ENCODE measurements at places on chromosomes 2 and 18. TPM values are rescaled to one million over a fixed set of nuclear protein-coding genes. Genes with fewer than 3 reads are reported as not detected.

- no peak for DNase-seq
Measured at GRCh38 chr2:166410828-166411472, 35.2 kb upstream of the SCN9A start.

DNA sequence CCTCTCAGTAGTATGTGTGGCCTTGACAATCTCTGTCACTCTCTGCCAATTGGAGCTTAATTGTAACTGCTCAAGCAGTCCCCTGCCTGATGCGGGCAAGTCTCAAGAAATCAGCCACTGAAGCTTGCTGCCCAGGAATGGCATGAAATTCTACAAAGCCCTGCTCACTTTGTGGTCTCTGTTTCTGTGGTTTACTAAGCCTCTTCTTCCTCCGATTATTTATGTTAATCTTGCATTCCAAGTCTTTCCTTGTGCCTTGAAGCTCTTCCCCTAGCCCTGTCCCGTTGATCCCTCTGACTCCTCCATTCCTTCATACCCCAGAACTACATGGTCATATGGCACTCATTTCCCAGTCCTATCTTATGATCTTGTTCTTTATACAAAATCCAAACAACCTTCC, 489.3 kb upstream of the CHST9 start:
- no peak for DNase-seq

GRCh38 chr2:160783474-160783873, 289.9 kb upstream of the RBMS1 start:
- no peak for DNase-seq

- DNase-seq: no peak
Measured at GRCh38 chr2:191625016-191625415, 52.9 kb upstream of the NABP1 start.

GRCh38 chr2:64939332-64939917, 49.8 kb upstream of the SLC1A4 start:
- no peak for DNase-seq

- no peak for DNase-seq
Measured at GRCh38 chr2:119049968-119050704, 108.1 kb downstream of the MARCO start.

DNA sequence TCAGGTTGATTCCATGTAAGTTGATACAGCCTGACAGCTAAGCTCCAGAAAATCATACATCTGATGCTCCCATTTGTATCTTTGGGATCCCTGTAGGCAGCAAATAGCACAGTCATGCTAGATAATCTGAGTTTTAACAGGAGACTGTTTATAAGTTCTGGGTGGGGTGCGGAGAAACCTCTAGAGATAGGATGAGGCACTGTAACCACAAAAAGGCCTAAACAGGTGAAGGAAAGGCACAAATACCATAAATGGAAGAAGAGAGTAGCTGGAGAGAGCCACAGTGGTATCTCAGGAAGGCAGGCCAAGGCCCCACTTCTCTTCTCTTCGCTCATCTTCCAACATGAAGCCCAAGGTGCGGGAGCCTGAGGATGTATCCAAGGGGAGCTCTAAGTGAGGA, 18.1 kb upstream of the B4GALT6 start:
- no peak for DNase-seq

DNA sequence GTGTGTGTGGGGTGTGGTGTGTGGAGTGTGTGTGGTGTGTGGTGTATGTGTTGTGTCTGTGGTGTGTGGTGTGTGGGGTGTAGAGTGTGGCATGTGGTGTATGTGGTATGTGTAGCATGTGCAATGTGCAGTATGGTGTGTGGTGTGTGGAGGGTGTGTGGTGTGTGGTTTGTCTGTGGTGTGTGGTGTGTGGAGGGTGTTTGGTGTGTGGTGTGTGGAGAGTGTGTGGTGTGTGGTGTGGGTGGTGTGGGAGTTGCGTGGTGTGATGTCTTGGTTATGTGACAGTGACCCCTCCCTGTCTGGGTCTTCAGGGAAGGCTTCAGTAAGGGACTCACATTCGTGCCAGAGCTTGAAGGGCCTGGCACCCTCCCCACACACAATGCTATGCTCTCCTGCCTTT, 718.2 kb upstream of the SOX11 start:
- no peak for DNase-seq

- no peak for DNase-seq
Measured at GRCh38 chr2:235614900-235615712, 121.3 kb downstream of the AGAP1 start.

GRCh38 chr18:23716966-23717365, 27.7 kb downstream of the LAMA3 start:
- no peak for DNase-seq

DNA sequence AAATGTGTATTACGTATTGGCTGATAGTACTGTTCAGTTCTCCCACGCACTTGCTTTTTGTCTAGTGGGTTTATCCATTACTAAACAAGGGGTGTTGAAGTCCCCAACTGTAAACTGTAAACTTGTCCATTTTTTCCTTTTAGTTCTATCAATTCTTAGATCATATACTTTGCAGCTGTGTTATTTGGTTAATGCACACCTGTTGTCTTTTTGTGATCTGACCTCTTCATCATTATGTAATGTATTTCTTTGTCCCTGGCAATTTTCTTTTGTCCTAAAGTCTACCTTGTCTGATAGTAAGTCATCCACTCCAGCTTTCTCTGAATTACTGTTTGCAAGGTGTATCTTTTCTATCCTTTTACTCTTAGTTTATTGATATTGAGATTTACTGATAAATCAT, 21.9 kb downstream of the MCEE start:
- DNase-seq: no peak

DNA sequence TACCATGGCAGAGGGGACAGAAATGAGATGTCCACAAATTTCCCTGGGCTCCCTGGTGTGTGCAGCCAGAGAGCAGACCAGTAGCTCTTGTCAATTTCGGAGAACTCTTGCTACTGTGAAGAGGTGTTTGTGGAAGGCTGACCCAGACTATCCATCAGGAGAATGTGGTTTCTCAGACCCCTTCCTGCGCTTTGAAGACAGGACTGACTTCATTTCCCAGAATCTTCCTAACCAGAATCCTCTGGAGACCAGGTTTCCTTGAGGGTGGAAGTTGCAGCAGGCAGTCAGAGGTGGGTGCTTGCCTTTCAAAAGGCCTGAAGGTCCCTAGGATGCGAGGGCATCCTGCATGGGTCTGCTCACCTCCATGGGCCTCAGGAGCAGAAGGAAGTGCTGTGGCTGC, 121.9 kb downstream of the LAMA3 start:
- no peak for DNase-seq

DNA sequence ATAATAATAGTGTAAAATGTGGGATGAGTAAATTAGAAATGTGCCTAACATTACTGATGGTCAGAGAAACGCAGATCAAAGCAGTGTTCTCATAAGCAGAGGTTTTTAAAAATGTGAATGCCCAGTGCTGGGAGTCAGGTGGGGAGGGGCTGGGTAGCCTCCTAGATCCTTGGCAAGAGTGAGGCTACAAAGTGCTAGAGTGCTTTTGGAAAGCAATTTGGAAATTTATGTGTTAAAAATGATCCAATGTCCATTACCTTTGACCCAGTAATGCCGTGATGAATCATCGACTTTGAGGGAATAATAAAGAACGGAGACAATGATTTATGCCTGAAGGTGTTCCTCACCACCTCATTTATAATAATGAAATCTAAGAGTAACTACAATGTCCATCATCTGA, 44.9 kb upstream of the TWIST2 start:
- DNase-seq: no peak

DNA sequence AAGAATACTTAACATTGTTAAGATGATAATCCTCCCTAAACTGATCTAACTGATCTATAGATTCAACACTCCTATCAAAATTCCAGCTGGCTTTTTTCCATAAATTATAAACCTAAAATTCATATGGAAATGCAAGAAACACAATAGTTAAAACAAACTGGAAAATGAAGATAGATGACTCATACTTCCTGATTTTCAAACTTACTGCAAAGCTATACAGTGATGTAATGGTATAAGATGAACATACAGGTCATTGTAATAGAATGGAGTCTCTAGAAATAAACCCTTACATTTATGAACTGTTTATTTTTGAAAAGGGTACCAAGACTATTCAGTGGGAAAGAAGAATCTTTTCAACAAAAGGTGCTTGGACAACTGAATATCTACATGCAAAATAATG, 32.3 kb downstream of the UBXN4 start:
- no peak for DNase-seq

DNA sequence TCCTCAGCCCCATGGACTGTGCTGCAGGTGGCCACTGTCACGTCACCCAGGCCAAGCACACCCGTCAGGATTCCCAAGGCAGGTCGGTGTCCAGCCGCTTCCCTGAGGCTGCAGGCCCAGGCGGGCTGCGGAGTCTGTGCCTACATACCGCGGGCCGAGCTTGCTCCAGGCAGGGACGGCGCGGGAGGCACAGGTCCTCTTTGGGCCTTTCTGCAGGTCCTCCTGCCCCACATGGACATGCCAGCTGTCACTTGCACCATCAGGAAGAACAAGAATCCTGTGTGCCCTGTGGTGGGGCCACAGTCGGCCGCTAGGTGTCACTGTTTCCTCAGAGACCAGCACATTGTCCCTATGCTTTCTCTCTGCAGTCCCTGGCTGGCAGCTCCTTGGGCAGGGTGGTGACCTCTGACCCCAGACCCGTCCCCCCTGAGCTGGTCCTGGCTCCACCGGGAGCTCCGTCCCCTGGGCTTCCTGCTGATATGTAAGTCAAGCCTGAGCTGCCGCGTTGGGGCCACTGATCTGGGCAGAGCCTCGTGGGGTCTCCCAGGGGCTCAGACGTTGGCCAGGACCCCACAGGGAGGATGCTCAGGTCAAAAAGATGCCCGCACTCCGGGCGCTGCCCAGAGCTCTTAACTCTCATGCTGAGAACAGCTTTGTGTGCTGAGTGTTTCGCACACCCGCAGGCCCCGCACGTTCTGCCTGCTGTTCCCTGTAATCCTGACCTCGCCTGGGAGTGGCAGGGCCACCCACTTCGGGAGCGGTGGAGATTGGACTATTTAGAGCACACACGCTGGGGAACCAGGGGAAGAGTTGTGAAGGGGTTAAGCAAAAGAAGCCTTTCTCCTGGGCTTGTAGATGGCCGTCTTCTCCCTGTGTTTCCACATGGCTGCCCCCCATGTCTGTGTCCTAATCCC, 17.3 kb upstream of the AGXT start:
- peak; percentile 86 for DNase-seq

GRCh38 chr2:109419960-109420370, 193.8 kb downstream of the SEPTIN10 start:
- DNase-seq: no peak

RAPGEF4 gene
- 1.5 TPM for total RNA-seq

MOGAT1 gene
- 5.1 TPM for total RNA-seq

ABCG5 gene
- total RNA-seq: 15.4 TPM

CPLX4 gene
- total RNA-seq: not detected

CCDC74B gene
- total RNA-seq: 0.09 TPM

UGT1A1 gene
- 145 TPM for total RNA-seq

CYP20A1 gene
- 17.6 TPM for total RNA-seq

SLC9A4 gene
- not detected for total RNA-seq

PSMA8 gene
- not detected for total RNA-seq

ADRA2B gene
- 2.3 TPM for total RNA-seq
